Activated CD4-positive, alpha-beta T cell treated with anti-CD3 and anti-CD28 coated beads, Interleukin-2, amount 50 U/mL, for 1 hour (primary cell): ENCODE measurements at places on chromosomes 7 and 10.

DNA sequence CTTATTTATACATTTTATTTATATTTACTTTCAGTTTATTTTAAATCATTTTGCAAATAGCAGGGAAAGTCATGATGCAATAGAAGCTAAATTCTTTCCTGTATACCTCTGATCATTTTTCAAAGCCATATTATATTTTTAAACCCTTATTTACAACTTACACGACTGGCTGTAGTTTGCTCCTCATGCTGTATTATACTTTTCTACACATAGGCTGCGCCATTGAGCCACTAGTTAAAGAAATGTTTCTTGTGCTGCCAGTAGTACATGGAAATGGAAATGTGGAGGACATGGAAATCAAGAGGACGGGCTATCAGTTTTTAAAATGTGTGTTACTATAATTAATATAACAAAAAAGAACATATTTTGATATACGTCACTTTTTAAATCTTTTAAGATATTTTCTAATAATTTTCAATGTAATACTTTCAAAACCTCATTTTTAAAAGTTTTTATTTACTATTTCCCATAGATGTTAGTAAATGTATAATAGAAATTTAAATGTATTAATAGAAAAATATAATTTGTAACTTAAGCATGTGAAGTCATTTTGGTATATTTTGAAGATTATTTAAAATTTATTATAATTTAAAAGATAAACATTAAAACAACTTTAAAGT, 118.5 kb downstream of the VTI1A start:
- no peak for DNase-seq

- no peak for DNase-seq
Measured at GRCh38 chr10:12322583-12323131, 26.7 kb upstream of the CAMK1D start.

GRCh38 chr10:21194510-21194993, 297.4 kb upstream of the NEBL start:
- no peak for DNase-seq

GRCh38 chr10:131858118-131858515, 42.7 kb upstream of the PPP2R2D start:
- DNase-seq = no peak

DNA sequence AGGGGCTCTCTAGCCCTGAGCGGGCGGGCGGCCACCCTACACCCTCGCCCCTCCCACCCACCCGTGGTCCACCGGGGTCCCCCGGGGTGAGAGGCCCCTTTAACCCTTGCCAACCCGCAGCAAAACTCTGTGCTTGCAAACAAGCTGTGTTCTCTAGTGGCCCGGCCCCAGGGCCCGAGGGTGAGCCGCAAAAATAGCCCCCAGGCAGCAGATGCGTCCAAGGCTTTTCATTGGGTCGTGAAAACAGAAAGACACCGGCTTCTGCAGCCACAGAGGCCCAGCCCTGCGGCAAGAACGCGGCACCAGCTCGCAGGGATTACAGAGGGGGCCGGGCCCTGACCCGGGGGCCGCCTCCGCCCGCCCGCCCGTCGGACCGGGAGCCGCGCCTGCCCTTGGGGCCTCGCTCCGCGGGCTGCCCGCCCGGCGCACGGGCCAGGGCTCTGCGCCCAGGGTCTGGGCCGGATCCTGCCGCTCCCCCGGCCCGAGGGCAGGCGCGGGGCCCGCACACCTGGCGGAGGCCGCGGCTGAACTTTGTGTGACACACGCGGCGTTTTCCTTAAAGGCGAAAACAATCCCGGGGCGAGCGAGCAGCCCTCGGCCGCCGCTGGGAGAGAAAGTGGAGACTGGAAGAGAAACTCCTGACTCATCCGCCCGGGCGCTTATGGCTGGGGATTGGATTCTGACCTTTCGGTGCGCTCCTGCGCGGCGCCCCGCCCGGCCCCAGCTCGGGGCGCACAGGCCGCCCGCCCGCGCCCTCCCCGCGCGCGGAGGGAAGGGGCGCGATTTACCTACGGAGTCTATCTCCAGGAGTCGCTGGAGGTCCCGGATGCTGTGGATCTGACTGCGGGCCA, 2.8 kb downstream of the PDGFA start:
- no peak for DNase-seq

DNA sequence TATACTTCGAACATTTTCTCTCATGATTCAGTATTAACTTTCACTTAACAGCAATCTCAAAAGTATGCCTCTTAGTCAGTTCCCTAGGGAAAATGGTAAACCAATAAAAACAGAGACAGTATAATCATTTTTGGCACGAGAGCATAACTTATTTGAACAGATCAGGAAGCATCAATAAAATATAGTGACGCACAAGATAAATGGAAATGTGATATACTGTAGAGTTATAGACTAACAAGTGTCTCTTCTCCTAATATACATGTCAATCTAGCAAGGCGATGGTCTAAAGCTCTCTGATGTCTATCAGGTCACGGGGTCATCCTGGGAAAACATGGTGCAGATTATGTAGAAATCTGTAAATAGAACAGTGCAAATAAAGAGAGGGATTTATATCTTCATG, 131.6 kb downstream of the HGF start:
- no peak for DNase-seq

GRCh38 chr10:110547139-110547761, 20.2 kb upstream of the SMC3 start:
- DNase-seq = no peak

DNA sequence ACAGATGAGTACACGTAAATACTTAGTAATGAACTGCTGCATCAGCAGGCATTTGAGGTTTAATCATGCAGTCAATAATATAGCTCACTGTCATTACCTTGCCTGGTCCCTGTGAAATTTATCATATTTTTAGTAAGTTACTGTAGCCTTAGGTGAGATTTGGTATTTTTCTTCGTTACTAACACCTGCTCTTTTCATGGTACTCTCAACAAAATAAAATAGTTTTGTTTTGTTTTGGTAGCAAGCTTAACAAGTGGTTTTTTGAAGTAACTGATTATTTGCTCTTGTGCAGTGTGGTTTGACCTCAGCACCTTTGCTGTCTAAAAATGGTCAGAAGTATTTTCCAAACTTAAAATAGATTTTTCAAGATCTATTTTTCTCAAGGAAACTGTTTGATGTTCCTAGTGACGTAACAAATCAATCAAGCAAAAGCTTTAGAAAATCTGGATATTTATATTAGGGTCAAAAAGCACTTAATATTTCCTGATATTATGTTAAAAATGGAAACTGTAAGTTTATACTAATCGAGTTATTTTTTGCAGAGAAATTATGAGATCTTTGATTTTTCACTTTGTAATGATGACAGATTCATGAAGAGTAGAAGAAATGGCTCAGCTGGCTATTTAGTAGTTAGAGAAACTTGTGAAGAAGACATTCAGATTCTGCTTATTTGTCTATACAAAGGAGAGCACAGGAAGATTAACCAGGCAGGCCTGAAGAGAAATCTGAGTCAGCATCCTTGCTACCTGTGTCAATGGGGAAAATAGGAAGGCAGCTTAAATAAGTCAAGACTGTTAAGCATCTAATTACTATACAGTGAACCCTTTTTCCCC, 21.0 kb upstream of the RPA3 start:
- DNase-seq = no peak

DNA sequence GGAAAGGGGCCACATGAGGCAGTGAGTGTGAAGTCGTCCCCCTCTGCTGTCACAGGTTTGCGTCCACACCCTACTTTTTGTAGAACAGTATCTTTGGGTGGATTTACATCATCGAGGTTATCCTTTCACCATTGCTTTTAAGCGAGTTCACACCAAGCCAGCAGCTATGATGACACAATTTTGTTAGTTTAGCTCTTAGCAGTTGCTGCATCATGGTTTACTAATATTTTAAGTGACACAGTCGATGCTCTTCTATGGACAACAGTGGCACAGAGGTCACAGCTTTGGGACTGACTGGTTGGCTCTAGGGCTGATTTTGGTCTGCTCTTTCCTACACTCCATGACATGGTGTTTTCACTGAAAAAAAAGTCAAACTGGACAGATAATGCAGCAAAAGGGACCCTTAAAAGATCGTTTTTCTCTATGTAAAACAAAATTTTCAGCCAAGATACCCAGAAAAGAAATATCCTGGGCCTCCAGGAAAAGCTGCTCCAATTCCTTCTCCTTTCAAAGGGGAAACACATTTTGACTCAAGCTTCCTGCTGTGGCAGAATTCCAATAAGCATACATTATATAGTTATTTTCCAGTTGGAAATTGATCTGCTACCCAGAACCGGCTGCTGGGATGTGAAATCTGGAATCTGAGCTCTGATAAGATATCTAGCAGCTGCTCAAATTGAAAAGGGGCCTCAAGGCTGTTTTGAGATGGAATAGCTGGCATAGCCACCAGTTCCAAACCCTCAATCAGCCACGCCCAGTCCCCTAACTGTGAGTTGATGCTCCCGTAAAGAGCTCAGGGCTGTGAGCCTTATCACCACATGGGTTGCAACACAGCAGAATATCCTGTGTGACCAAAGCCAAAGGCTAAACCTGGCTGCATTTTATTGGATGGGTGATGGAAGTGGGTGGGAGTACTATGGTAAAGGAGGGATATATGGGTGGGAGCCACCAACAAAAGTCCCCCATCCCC, 114.2 kb downstream of the SMURF1 start:
- no peak for DNase-seq

GRCh38 chr7:156347132-156347531, 293.4 kb upstream of the RNF32 start:
- DNase-seq = no peak

DNA sequence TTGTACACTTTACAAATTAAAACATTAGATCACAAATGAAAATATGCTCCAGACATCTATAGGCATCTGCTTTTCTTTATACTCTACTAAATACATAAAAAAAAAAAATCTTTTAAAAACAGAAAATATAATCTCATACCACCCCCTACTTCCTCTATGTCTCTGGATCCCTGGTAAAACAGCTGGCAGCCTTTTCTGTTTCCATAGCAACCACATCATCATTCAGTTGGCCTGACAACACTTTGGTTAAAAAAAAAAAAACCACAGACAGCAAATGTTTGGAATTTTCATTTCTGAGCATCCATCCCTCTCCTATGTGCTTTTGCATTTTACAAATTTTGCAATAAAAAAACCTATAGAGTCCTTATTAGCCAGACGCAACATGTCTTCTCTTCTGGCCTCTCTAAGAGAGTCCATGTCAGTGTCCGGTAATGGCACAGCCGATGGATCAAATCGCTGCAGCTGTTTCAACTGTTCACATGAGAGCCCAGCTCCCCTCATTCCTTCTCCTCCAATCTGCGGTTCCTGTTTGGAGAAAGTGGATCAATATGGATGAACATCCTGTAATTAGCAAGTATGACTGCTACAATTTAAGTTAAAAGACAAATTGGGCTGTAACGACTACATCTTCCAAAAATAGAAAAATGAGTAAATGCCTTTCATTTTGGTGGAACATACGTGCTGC, 105.6 kb downstream of the NSUN6 start:
- DNase-seq = no peak

DNA sequence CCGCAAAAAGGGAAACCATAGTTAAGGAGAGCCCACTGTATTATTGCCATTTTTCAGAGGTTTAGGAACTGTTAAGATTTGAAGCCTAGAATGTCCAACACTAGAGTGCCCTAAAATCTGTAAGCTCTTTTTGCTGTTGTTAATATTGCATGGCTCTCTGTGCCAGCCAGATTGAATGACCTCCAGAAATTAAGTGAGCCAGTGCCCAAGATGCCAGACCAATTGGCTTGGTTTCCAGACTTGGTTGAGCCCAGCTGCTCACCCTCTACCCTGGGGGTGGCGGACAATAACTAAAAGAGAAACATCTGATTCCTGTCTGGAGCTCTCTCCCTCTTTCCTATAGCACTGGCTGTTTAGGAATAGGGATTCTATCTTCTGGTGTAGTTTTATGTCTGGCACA, 340.1 kb downstream of the PHF14 start:
- DNase-seq = no peak

- DNase-seq = no peak
Measured at GRCh38 chr10:104766341-104766740, 125.3 kb downstream of the SORCS3 start.

- DNase-seq = no peak
Measured at GRCh38 chr7:34128762-34129161, 223.4 kb downstream of the BMPER start.

DNA sequence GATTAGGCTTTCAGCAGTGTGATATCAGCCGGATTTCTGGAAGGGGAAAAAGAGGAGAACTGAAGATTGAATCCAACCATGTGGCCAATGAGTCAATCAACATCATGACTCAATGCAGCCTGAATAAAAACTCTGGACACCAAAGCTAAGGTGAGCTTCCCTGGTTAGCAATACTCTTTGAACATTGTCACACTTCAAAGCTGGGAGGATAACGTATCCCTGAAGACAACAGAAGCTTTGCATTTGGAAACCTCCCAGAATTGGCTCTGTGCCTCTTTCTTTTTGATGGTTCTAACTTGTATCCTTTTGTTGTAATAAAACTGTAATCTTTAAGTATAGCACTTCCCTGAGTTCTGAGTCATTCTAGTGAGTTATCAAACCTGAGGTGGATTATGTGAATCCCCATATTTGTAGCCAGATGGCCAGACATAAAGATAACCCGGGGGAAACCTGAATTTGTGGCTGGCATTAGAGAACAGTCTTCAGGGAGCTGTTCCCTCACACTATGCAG, 284.4 kb downstream of the IPMK start:
- no peak for DNase-seq

DNA sequence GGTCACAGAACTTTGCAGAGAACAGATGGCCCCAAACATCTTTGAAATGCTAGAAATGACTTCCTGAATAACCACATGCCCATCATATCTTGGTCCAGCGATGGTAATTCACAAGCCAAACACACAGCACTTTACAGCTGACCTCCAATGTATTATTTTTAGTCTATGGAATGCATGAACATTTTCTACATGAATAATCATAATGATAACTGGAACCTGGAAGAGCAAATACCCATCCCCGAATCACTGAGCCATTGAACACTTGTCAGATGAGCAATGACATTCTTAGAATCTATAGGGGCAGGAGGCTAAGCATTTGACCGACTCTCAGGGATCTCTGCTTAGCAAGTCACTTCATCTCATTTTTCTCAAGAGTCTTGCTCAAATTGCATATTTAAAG, 167.3 kb downstream of the CREB5 start:
- no peak for DNase-seq

DNA sequence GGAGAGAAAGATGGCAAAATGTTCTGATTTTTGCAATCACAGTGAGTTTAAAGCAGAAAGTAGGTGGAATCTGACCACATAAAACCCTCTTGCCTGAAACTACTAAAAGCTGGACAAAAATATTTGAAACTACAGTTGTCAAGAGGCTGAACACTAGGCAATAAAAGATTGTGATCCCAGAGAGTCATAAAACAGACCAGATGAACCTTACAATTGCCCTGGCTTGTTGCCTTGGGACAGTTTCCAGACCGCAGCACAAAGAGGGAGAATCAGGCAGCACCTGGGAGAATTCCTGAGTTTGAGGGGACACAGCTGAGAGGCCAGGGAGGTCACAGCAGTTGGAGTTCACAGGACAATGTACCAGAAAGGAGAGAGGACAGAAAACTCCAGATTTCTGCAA, 107.3 kb upstream of the NANOS1 start:
- DNase-seq = no peak
